ENCODE measurements at places on chromosomes 7 and 10.

GRCh38 chr7:136290351-136290750 lies 313.2 kb upstream of the MTPN start:
- DNase-seq, result no peak

DNA sequence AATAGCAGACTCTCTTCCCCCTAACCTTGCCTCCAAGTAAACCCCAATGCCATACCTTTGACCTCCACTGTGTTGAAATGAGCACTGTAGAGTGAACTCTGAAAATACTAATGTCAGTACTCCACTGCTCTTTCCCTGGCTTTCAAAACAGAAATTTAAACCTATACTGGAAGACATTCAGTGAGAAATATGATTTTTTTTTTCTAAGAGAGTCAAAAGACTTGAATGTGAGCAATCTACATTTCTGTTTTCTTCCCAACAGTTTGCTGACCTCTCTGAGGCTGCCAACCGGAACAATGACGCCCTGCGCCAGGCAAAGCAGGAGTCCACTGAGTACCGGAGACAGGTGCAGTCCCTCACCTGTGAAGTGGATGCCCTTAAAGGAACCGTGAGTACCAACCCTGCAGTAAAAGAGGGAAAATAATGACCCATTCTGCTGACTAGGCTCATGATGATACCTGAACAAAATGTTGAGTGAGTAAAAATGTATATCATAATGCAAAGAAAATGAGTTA lies 6.4 kb downstream of the VIM start:
- DNase-seq, result no peak

- no peak for DNase-seq
These were observed 1092.4 kb downstream of the LRMDA start for GRCh38 chr10:76523791-76524351.

GRCh38 chr10:99329304-99329553 lies at the start of gene CNNM1:
Gene CNNM1, plus strand, starts transcription at chr10:99329356. Its CDS starts 32 bp downstream, at chr10:99329388.
- peak; percentile 54 for DNase-seq

- DNase-seq, result no peak
These were observed 2.5 kb downstream of the P4HA1 start for GRCh38 chr10:73093922-73094850.

DNA sequence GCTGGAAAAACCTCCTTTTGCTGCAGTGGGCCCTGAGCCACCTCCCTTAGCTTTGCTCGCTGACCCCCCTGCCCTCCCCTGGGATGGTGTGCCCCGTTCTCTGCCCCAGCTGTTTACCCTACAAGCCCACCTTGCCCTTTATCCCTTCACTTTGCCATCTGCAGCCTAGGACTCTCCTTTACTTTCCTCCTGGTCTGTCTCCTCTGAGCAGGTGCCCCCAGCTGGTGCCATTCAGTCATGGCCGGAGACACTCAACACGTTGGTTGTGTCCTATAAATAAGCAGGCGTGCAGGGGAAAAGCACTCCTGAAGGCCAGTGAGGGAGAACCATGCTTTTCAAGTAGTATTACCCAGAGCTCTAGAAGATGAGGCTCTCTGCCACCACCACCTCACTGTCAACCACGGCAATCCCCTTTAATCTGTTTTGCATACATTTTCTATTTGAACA lies 6.1 kb downstream of the RASSF4 start:
- no peak for DNase-seq

Measured in hematopoietic multipotent progenitor cell (in vitro differentiated cells).